ENCODE measurements at places on chromosomes 3 and 15.

DNA sequence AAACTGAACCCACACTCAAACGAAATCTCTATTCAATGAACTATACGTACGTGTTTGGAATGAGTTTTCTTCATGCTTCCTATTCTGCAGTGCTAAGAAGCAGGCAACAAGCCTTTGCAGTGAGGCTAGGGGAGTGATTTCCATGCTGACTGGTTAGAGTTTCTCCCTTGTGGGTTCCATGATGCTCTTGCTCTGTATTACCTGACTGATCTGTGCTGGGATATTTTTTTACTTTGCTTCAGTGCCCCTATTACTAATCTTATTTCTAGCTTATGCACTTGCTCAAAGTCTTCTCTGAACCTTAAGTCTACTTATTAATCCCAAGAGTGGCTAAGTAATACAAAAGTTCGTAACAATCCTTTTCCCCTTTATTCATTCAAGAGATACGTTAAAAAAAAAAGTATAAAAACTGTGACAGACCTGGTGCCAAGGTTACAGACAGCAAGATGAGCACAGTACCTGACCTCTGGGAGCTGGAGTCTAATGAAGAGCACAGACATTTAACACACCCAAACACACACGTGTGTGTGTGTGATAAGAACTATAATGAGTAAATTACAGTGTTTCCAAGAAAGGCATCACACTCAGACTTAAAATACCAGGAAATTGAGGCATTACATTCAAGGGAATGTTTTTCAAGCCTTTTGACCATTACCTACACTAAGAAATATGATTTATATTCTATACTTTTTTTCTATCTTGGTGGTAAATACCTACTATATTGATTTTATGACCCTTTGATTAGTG, 50.5 kb upstream of the FBN1 start:
- H3K4me3 ChIP-seq: no peak overlapping the region
- H3K27me3 ChIP-seq: no peaks in the 10 kb centered on the region
- H3K27ac ChIP-seq: no peak overlapping the region
- no peaks in the 10 kb centered on the region for H3K4me1 ChIP-seq
- H3K36me3 ChIP-seq: no peaks in the 10 kb centered on the region

DNA sequence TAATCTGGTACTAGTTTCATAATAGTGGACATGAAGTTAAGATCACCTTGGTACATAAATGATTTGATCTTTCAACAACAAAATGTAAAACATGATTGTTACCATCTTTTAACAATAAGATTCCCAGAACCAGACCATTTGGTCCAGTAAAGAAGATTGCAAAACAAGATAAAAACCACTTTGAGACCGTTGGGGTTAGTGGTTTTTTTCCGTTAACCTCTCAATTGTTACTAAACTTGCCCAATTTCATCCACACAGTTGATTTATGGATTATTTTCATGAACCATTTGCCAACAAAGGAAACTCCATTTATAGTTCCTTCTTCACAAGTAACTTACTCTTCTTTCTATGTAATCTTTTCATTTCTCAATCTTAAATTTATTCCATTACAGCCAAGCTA, 53.8 kb downstream of the ATP8B4 start:
- no peak overlapping the region for H3K4me3 ChIP-seq
- H3K27me3 ChIP-seq: no peaks in the 10 kb centered on the region
- H3K4me1 ChIP-seq: peaks cover 11% of the 10 kb centered on the region
- no peak overlapping the region for H3K27ac ChIP-seq
- DNase-seq: no peak

DNA sequence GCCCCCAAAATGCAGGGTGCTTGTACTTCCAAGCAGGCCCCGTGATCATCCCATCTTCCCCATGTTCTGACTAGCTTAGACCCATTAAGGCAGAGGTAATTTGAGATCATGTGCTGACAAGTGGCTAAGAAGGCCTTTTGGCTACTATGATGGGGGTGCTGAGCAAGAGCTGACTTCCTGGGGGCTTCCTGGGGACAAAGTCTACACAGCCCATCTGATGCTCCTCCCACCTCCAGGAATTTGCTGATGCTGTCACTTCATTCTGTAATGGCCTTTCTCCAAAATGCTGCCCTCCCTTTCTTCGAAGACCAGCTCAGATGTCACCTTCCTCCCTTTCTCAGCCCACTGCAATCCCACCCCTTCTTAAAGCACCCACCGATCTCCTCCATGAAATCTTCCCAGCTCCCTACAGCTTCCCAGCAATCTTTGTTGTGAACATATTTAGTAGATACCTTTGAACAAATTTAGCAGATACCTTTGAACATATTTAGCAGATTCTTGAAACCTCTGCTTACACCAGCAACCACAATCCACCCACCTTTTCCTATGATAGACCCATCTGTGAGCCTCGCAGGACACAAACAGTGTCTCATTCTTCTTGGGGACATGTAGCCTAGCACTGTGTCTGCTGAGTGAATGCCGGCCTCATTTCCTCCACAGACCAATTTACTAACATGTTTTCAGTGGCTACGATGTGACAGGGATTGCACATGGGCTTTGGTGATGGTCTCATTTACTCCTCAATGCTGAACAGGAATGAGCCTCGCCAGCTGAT, 223.3 kb downstream of the EPHB1 start:
- no peak overlapping the region for H3K27ac ChIP-seq
- no peaks in the 10 kb centered on the region for H3K4me1 ChIP-seq
- H3K4me3 ChIP-seq: no peak overlapping the region
- DNase-seq: no peak

GRCh38 chr3:69251078-69251805, 128.8 kb upstream of the LMOD3 start:
- H3K36me3 ChIP-seq: no peaks in the 10 kb centered on the region
- no peak overlapping the region for H3K4me3 ChIP-seq
- H3K4me1 ChIP-seq: no peaks in the 10 kb centered on the region
- H3K27me3 ChIP-seq: no peaks in the 10 kb centered on the region
- no peak overlapping the region for H3K27ac ChIP-seq

DNA sequence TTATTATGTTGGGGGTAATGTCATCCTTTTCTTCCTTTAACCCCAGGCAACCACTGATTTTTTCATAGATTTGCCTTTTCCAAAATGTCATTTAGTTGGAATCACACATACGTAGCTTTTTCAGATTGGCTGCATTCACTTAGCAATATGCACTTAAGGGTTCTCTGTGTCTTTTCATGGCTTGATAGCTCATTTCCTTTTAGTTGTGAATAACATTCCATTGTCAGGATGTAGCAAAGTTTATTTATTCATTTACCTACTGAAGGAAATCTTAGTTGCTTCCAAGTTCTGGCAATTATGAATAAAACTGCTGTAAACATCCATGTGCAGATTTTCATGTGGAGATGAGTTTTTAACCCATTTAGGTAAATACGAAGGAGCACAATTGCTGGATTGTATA, 125.4 kb downstream of the AGBL1 start:
- H3K36me3 ChIP-seq: no peaks in the 10 kb centered on the region
- no peak for DNase-seq
- no peaks in the 10 kb centered on the region for H3K4me1 ChIP-seq
- no peak overlapping the region for H3K27ac ChIP-seq

- peak overlapping the region; percentile 84 for H3K27ac ChIP-seq
- no peak for DNase-seq
- no peaks in the 10 kb centered on the region for H3K27me3 ChIP-seq
- no peak overlapping the region for H3K4me3 ChIP-seq
- peaks cover 26% of the 10 kb centered on the region for H3K4me1 ChIP-seq
Measured at GRCh38 chr3:42036483-42036823, 54.7 kb upstream of the TRAK1 start.

DNA sequence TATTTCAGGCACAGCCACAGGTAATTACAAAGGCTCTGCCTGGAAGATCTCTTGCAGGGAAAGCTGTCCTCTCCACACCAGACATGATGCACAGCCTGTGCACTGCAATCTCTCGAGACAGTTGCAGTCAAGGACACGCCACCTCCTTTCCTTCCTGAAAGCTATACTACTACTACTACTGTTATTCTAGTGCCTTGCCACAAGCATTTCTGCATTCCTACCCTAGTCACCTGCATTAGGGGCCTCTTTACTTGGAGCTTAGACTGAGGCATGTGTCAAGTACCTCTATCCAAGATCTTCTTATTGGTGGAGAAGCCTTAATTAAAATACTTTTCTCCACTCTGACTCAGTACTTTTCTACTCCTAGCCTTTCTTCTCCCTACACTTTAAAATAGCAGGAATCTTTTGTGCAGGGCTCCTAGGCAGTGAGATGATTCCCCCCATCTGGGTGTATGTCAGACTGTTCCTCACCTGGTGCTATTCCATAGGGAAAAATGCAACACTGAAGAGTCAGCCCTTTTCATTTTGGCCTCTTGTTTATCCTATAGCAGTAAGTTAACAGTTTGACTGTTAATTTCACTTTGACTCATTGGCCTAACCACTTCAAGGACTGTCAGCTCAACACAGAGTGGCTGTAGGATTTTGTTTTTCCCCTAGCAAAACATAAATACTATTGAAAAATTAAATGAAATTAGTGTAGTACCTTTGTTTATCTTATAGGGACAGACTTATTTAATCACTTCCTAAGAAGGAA, 78.9 kb downstream of the ESYT3 start:
- DNase-seq: no peak
- peaks cover 7% of the 10 kb centered on the region for H3K36me3 ChIP-seq
- H3K27me3 ChIP-seq: no peaks in the 10 kb centered on the region
- no peak overlapping the region for H3K27ac ChIP-seq

DNA sequence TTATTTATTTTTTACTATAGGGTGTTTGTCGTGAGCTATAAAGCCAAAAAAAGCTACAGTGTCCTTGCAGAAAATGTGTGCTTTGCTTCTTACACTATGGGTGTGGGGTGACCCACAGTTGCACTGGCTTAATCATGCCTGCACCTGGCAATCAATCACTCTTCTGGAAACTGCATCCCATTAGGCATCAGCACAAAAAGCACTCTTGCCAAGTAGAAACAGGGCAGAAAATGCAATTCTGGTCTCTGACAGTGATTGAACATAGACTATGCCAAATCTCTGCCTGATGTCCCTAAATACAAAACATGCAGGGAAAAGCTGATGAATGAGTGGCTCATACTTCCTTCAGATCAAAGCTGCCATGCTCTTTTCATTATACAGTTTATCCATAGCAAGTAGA, 30.4 kb upstream of the PLAAT1 start:
- no peak for DNase-seq
- no peaks in the 10 kb centered on the region for H3K27me3 ChIP-seq

DNA sequence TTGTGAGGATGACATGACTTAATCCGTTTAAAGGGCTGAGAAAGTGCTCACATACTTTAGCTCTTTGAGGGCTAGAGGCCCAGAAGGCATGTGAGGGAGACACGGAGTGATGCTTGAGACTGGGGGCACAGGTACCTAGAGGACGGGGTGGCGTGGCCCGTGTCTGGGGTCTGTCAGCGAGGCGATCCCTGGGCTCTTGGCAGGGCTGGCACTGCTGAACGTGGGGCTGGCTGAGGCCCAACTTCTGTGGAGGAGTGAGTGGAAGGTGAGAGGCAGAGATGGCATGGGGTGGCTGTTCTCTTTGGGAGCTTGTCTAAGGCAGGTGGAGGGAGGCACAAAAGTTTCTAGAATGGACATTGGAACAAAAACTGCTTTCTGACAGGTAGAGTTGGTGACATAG, 9.5 kb downstream of the SEMA4B start:
- H3K36me3 ChIP-seq: no peaks in the 10 kb centered on the region
- no peak overlapping the region for H3K4me3 ChIP-seq
- no peak overlapping the region for H3K27ac ChIP-seq
- DNase-seq: no peak

- H3K27me3 ChIP-seq: no peaks in the 10 kb centered on the region
- H3K36me3 ChIP-seq: no peaks in the 10 kb centered on the region
- no peak overlapping the region for H3K27ac ChIP-seq
- H3K4me3 ChIP-seq: no peak overlapping the region
- no peak for DNase-seq
Measured at GRCh38 chr3:34863485-34863884, 775.8 kb upstream of the ARPP21 start.

GRCh38 chr15:70512772-70513362, 250.5 kb downstream of the UACA start:
- no peaks in the 10 kb centered on the region for H3K4me1 ChIP-seq
- H3K27ac ChIP-seq: no peak overlapping the region
- no peak overlapping the region for H3K4me3 ChIP-seq
- no peaks in the 10 kb centered on the region for H3K36me3 ChIP-seq
- no peak for DNase-seq

- peaks cover 57% of the 10 kb centered on the region for H3K36me3 ChIP-seq
- H3K27me3 ChIP-seq: no peaks in the 10 kb centered on the region
- peaks cover 58% of the 10 kb centered on the region for H3K4me1 ChIP-seq
- DNase-seq: no peak
- H3K27ac ChIP-seq: peak overlapping the region; percentile 39
Measured at GRCh38 chr3:39142067-39142466, 11.3 kb downstream of the CSRNP1 start.

DNA sequence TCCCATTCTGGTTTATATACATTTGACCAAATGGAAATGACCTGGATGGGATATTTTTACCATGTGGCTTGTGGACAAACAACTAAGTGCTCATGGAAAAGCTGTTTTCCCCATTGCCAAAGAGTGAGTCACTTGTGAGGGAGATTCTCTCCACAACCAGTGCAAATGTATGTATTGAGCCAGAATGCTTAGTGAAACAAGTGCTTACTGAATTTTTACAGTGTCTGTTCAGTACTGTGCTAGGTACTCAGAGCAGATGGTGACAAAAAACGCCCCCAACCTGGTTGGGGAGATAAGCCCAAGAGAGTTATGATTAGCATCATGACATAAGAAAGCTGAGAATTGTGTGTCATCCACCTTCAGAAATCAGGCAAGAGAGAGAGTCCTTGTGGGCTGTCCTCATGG, 2.3 kb downstream of the CHP1 start:
- no peaks in the 10 kb centered on the region for H3K27me3 ChIP-seq
- H3K4me1 ChIP-seq: peaks cover 12% of the 10 kb centered on the region
- no peak overlapping the region for H3K27ac ChIP-seq
- H3K4me3 ChIP-seq: no peak overlapping the region

GRCh38 chr15:66773129-66773873, 71.3 kb downstream of the SMAD6 start:
- H3K27me3 ChIP-seq: no peaks in the 10 kb centered on the region
- H3K4me3 ChIP-seq: no peak overlapping the region
- peaks cover 59% of the 10 kb centered on the region for H3K4me1 ChIP-seq
- peak overlapping the region; percentile 76 for H3K27ac ChIP-seq
- no peaks in the 10 kb centered on the region for H3K36me3 ChIP-seq
- no peak for DNase-seq

GRCh38 chr15:73081321-73081958, 29.2 kb downstream of the NEO1 start:
- H3K4me3 ChIP-seq: no peak overlapping the region
- peaks cover 44% of the 10 kb centered on the region for H3K4me1 ChIP-seq
- H3K27me3 ChIP-seq: no peaks in the 10 kb centered on the region
- DNase-seq: no peak
- no peaks in the 10 kb centered on the region for H3K36me3 ChIP-seq

DNA sequence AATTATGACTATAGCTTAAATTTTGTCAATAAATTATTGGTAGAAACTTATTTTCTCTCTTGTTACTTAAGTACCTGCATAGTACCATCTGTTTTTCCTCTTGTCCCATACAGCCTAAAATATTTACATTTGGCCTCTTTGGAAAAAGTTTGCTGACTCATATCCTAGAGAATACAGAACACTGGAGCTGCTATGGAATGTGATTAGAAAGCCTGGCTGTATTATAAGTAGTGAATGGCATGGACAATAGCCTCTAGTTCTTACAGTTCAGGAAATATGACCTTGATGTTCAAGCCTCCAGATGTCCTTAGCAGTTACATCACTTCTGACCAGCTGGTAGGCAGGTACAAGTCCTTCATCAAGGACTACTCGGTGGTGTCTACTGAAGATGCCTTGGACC, 28.3 kb downstream of the ST8SIA2 start:
- no peaks in the 10 kb centered on the region for H3K4me1 ChIP-seq
- no peak overlapping the region for H3K4me3 ChIP-seq
- no peak overlapping the region for H3K27ac ChIP-seq
- no peaks in the 10 kb centered on the region for H3K27me3 ChIP-seq
- no peak for DNase-seq

- DNase-seq: no peak
- H3K27me3 ChIP-seq: no peaks in the 10 kb centered on the region
- H3K4me3 ChIP-seq: peak overlapping the region; percentile 9
- peaks cover 96% of the 10 kb centered on the region for H3K4me1 ChIP-seq
Measured at GRCh38 chr3:8529181-8529637, 27.6 kb downstream of the LMCD1 start.
